Dermis microvascular lymphatic vessel endothelial cell (primary cell): ENCODE measurements at places on chromosomes 12 and 14. TPM values are rescaled to one million over a fixed set of nuclear protein-coding genes. Genes with fewer than 3 reads are reported as not detected.

DNA sequence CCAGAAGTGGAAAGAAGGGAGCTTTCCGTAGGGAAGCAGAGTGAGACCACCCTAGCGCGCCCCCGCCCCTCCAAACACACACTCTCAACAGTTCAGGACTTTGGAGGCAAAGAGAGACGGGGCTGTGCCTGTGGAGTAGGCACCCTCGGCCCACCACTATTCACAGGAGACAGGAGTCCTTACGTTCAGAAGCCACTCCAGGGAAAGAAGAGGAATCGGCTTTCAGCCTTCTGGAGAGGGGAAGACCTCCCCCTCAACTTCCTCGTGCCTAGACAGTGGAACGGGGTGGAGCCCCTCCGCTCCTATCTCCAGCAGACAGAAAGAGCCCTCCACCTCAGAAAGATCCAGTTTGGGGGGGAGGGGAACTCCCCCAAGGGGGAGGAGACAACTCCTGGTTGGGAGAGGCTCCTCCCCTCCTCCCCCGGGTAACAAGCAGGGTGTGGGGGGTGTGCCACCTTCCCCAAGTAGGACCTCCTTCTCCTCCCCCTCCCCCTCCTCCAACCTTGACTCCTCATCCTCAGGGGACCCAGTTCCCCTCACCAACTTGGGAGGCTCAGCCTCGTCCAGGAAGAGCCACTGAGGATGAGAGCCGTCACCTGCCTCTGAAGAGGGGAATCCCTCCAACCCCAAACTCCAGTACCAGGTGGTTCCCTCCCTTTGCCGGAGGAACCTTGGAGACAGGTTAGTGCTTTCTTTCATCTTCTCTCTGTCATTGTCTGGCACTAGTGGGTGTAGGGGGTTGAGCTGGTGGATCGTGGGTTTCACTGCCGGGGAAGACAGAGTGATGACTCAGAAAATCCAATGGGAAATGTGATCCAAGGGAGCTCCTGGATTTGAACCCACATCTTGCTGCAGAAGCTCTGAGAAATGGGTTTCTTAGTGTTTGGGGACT lies 883 bp downstream of the FOXJ2 start:
- peak; percentile 50 for DNase-seq

DNA sequence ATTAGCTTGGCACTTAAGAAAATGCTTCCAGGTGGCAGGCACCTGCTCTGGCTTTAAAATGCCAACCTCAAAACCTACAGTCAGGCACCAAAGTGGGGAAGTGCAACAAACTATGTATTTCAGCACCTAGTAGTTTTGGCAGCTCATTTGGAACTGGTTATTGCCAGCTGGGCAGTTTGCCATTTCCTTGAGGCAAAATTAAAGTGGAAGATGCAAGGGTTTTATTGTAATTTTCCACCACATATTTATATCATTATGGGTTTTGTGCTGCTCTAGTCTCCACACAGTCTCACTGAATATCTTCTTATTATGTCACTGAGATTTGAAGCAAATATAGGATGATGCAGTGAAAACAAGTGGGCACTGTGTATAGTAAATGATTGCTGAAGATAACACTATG lies 117.0 kb downstream of the PRKD1 start:
- peak; percentile 41 for DNase-seq

- no peak for DNase-seq
These were observed 86.9 kb downstream of the RIN3 start for GRCh38 chr14:92600318-92601053.

The TSHR gene
- total RNA-seq = not detected in 2 replicates

The GALNT6 gene
- total RNA-seq = 13.7 and 22.1 TPM in 2 replicates
